SJSA1 (cell line): ENCODE measurements at places on chromosomes 2 and 18. TPM values are rescaled to one million over a fixed set of nuclear protein-coding genes. Genes with fewer than 3 reads are reported as not detected.

The CHRNA1 gene
- 0.16 TPM in 1 of 2 replicates, not detected in the other for total RNA-seq

The CPO gene
- not detected in 2 replicates for total RNA-seq

The KIF5C gene
- 0.11 TPM in 1 of 2 replicates, not detected in the other for total RNA-seq

The RGPD3 gene
- 0.03 and 0.39 TPM in 2 replicates for total RNA-seq

- DNase-seq, result no peak
Measured at GRCh38 chr2:74632939-74633312, 15.2 kb downstream of the M1AP start.

DNA sequence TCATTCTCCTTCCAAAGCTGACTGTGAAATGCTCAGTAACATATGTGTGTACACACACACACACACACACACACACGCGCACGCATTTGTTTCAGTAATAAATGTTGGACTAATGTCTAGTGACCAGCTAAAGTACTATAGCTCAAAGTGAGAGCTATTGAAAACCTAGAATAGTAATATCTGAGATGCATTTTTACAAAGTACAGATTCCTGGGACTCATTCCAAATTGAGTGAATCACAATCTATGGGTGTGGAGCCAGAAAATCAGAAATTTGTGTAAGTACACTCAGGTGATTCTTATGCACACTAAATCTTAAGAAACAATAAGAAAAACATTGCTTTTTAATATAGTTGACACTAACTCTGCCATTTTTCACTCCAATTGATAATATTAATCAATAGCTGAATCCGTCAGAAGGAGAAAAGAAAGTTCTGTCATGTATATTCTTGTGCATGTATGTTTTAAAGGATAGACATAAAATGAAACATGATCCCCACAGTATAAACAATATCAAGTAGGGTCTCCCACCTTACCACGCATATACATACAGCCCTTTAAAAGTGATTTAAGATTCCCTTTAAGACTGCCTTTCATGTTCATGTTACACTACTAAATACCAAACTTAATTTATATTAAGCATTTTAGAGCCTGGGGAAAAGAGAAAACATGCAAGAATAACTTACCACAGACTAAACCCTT is 123.5 kb downstream of the ATAD2B start:
- no peak for DNase-seq

GRCh38 chr2:222595581-222595980 is 60.3 kb downstream of the FARSB start:
- DNase-seq, result no peak

DNA sequence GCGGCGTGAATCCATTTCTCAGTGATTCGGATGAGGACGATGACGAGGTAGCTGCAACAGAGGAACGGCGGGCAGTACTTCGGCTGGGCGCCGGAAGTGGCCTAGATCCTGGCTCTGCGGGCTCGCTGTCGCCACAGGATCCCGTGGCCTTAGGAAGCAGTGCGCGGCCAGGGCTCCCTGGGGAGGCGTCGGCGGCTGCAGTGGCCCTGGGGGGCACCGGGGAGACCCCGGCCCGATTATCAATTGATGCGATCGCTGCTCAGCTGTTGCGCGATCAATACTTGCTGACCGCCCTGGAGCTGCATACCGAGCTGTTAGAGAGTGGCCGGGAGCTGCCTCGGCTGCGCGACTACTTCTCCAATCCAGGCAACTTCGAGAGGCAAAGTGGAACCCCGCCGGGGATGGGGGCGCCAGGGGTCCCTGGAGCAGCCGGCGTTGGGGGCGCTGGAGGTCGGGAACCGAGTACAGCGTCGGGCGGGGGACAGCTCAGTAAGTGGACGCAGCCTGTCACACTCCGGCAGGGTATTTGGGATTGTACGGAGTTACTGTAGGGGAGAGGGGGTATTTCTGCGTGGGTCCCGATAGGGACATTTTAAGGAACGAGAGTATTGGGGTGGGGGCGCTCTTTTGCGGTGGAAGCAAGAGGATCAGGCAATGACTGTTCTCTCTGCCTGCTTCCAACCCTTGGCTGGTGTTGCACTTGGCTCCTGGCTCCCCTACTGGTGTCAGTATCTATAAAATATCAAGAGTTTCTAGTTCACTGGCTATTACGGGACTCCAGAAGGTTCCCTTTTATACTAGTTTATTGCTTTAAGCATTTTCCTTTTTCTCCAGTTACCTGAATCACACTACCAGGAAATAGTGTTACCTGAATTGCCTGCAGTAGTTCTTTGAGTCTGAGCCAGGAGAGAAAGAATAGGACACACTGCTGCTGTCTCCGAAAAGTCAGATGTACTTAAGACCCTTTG is 772 bp downstream of the RELCH start:
- no peak for DNase-seq

- no peak for DNase-seq
Measured at GRCh38 chr2:200148366-200148765, 158.1 kb upstream of the SPATS2L start.

- DNase-seq, result no peak
Measured at GRCh38 chr2:86417961-86418360, 23.2 kb upstream of the KDM3A start.

GRCh38 chr2:22970991-22971390 is 414.0 kb upstream of the KLHL29 start:
- no peak for DNase-seq

DNA sequence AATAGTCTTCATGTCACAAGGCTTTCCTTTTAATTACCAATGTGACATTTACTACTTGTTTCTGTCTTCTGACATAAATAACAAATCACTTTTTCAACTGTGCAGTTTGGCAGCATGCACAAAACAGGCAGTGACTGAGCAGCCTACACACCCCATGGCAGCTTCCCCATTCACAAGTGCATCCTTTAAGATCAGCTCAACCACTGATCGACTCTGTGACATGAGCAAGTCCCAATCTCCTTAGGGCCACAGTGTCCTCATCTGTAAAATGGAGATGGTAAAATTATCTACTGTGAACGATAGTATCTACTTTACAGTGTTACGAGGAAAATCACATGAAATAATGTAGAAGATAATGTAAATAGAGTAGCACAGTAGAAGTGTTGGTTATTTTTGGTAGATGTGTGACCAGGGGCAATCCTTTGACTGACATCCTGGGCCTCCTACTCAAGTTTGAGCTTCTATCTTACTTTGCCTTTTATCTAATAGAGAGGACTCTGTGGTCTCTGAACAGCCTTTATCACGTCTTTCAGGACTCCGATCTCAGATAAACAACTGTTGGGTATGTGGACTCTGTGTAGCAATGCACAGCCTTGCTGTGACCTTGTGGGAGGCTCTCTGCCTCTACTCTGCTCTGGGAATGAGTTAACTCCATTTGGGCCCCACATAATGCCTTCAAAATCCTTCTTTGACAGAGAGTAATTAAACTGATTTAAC is 120.6 kb downstream of the PIGN start:
- no peak for DNase-seq

- DNase-seq, result no peak
Measured at GRCh38 chr2:131092458-131093005, 728 bp downstream of the FAM168B start.
